Diencephalon (tissue), 1 donor: ENCODE measurements at places on chromosomes 7 and 10. TPM values are rescaled to one million over a fixed set of nuclear protein-coding genes. Genes with fewer than 3 reads are reported as not detected.

The STEAP1B gene
- 1.8 TPM for total RNA-seq

The FGFR2 gene
- 28.4 TPM for total RNA-seq

The TMEM236 gene
- total RNA-seq = 0.23 TPM

The CACNB2 gene
- 35.3 TPM for total RNA-seq

The HYAL4 gene
- total RNA-seq = not detected

The ANKRD7 gene
- 16.8 TPM for total RNA-seq

The PPP1R3C gene
- 47.3 TPM for total RNA-seq

The STK31 gene
- total RNA-seq = 3.2 TPM

The UROS gene
- total RNA-seq = 82.1 TPM

The SPDYE16 gene
- total RNA-seq = 0.23 TPM

The PRPS1L1 gene
- total RNA-seq = not detected

The GPR85 gene
- total RNA-seq = 106 TPM

The NPTX2 gene
- total RNA-seq = 32.1 TPM

The BBIP1 gene
- 62.3 TPM for total RNA-seq

The ARL3 gene
- 38.8 TPM for total RNA-seq

The APBB1IP gene
- 3.7 TPM for total RNA-seq

The SLC18A2 gene
- total RNA-seq = 13.1 TPM

The TIMM23B gene
- 20.8 TPM for total RNA-seq

The CCM2 gene
- 26.1 TPM for total RNA-seq

The CNTNAP2 gene
- 228 TPM for total RNA-seq

The EIF5AL1 gene
- 0.23 TPM for total RNA-seq

The BICC1 gene
- total RNA-seq = 5.8 TPM

The HOXA6 gene
- total RNA-seq = not detected

The FRMD4A gene
- total RNA-seq = 63.9 TPM

The PTPN20 gene
- 34.8 TPM for total RNA-seq

The PAX2 gene
- total RNA-seq = not detected

The THSD7A gene
- total RNA-seq = 30.4 TPM

The MINPP1 gene
- total RNA-seq = 25.1 TPM

The CYP3A5 gene
- total RNA-seq = not detected

The KEL gene
- 2.5 TPM for total RNA-seq

The CRYGN gene
- not detected for total RNA-seq

The NPC1L1 gene
- total RNA-seq = not detected

The LRMDA gene
- total RNA-seq = 5.8 TPM

The FKBP6 gene
- not detected for total RNA-seq

The IKZF5 gene
- total RNA-seq = 10.6 TPM

The ODAD2 gene
- total RNA-seq = 5.5 TPM

The SHLD2 gene
- total RNA-seq = 36.9 TPM

The SPDYE2B gene
- not detected for total RNA-seq

The TMEM270 gene
- not detected for total RNA-seq

The SRGN gene
- 29.1 TPM for total RNA-seq

The ASZ1 gene
- not detected for total RNA-seq

The CLDN15 gene
- 4.2 TPM for total RNA-seq
